ENCODE measurements at places on chromosomes 12 and 14.
A peak's percentile ranks its signal among the peaks of the same experiment; 100 is the strongest.

GRCh38 chr12:3658327-3659163 is 94.4 kb downstream of the CRACR2A start:
- DNase-seq = no peak

DNA sequence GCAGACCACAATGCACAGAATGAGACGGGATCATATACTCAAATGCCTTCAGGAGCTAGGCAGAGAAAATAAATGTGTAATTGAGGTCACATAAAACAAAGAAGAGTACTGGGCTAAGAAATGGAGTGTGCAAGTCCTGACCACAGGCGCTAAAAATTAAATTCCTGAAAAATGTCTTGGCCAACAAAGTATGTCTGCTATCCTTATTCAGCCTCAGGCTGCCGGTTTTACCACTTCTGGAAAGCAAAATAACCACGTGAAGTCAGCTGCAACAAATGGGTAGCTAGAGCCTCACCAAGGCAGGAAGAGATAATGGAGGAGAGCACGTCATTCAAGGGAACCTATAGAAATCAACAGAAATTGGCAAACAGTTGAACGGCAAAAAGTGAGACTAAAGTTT is 3.1 kb downstream of the PYGL start:
- no peak for DNase-seq

DNA sequence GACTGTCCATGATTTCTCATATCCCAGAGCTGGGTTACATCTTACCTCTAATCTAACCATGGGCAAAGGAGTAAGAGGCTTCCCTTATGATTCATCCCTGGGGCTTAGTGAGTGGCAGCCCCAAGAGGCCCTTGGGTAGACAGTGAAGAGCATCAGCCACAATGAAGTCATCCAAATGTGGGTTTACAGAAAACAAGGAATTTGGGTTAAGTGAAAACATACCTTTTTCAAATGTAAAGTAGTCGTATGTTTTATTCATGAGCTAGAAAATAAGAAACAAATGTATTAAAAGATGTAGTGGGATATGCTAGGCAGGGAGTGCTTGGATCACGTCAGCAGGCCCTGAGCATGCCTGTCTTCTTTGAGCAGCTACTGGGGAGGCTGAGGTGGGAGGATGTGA is 54.0 kb upstream of the ELK3 start:
- no peak for DNase-seq

GRCh38 chr14:22487941-22488340 is 101.1 kb downstream of the DAD1 start:
- no peak for DNase-seq

DNA sequence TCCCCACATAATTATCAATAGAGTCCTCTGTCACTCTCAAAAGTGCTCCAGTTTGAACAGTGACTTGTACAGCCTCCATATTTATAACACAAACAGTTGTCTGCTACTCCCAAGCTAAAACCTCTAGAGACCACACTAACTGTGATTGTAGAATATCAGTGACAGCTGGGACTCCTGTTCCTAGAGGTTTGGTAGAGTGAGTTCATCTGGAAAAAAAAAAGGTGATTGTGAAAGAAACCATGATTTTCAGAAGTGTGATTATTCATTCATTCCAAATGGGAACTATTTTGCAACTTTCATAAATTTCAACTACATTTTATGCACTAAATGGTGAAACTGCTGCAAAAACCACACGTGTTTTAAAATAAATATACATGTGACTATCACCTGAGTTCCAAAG is 128.0 kb upstream of the PLXNC1 start:
- DNase-seq = no peak

DNA sequence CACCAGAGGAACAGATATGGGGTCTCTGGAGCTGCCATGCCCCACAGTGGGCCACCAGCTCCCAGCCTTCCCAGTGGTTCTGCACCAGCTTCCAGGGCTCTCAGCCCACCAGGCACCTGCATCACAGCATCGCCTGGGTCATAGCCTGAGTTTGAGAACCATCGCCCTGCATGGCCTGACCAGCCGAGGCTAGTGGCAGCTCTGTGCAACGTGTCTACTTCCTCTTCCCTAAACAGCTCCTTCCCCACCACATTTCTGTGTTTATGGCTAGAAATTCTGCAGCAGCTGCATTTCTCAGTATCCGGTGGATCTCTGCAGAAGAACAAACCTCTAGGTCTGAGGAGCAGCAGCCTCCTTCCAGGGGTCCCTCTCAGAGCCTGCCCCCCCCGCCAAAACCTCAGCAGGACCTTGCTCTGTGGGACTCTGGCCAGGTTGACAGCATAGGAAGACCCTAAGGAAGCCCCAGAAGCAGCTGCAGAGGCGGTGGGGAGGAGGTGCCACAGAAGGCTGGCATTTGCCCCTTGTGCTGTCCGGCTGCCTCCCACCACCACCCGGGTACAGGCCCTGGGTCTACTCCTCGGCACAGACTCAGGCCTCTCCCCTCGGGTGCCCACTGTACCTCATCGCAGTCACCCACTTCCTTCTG is 47.7 kb downstream of the PSMA6 start:
- peak; percentile 64 for DNase-seq

DNA sequence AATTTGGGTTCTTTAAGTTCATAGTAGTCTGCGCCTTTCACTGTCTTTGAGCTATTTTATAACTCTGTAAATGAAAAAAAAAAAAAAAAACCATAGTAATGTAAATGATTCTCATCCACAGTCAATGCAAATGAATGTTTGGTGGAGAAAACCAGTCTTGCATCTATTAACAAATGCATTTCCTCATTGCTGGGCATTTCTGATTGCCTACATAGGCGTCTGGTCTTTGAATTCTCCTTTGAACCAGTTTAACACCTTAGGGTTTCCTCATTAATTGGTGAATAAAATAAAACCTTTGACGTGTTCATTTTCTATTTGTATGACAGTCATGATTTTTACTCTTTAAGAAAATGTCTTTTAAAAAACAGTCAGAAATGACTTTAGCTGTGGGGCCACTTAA is 114.8 kb downstream of the C12orf75 start:
- no peak for DNase-seq

DNA sequence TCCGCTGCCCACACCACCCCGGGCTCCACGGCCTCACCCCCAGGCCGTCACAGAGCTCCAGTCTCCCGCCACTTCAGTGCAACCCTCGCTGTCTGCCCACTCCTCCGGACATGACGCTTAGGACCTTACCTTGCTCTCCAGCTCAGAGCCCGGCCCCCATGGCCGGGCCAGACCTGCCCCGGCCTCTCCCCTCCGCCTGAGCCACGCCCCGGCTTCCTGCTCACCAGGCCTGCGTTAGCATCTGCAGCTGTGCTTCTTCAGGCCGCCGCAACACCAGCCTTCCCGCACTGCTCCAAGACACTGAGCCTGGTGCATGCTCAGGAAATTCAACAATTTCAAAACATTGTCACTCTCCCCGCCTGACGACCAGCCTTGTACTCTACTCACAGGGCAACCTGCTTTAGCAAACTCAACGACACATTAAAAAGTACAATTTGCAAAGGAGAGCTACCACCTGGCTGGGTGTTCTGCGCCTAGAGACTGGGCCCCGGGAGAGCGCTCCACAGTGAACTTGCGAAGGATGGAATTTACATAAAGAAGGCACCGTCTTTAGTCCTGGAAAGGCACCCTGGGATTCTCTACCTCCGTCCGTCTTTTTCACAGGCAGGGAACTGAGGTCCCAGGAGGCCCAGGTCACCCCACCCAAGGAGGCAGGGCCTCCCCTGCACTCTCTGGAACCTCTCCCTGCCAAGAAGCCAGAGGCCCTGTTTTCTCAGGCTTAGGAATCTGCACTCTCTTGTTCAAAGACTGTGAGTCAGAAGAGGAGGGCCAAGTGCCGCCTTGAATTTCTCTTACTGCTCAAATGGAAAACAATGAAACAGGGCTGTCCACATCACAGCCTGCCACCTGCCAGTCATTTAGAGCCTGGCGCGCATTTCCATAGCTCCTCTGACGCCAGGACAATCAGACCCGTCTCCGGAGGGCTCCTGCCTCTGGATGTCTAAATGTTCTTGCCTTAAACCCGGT is 51.3 kb downstream of the STX2 start:
- DNase-seq = no peak

GRCh38 chr12:18919871-18920511 is 182.1 kb downstream of the CAPZA3 start:
- no peak for DNase-seq

DNA sequence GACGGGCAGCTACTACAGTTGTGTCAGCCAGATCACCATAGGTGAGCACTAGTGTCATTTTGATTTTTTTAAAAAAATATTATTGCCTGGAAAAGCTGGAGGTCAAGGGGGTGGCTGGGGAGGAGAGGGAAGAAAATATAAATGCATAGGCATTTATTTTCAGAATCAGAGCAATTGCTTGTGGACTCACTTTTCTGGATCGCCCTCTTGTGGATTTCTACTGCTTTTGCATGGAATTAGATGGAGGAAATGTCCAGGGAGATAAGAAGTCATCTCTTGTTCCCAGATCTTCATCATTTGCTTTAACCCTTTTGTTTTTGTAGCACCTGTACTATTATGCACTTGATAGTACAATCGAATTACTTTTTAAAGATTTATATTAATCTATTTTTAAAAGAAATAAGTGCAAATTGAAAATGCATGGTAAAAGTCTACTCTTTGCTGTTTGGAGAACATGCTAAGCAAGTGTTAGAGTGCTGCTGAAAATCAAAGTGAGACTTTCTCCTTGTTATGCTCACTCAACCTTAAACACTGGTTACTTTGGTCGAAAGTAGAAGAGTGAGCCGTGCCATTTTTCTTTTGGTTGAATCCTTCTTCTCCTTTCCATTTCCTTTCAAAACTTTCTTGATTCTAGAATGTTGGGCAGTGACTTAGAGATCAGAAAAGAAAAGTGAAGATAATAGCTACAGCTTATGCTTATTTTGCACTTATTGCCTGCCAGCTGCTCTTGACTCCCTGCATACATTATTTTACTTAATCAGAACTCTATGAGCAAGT is 60.6 kb upstream of the ANO4 start:
- no peak for DNase-seq

All from AML-193 (cell line).